ENCODE measurements at places on chromosomes 12 and 14. TPM values are rescaled to one million over a fixed set of nuclear protein-coding genes. Genes with fewer than 3 reads are reported as not detected.

Gene HCAR1
- total RNA-seq: not detected

- H3K4me3 ChIP-seq: no peak overlapping the region
- H3K27ac ChIP-seq: no peak overlapping the region
- H3K36me3 ChIP-seq: no peaks in the 10 kb centered on the region
- no peaks in the 10 kb centered on the region for H3K27me3 ChIP-seq
Measured at GRCh38 chr12:91021076-91021475, 16.3 kb upstream of the EPYC start.

DNA sequence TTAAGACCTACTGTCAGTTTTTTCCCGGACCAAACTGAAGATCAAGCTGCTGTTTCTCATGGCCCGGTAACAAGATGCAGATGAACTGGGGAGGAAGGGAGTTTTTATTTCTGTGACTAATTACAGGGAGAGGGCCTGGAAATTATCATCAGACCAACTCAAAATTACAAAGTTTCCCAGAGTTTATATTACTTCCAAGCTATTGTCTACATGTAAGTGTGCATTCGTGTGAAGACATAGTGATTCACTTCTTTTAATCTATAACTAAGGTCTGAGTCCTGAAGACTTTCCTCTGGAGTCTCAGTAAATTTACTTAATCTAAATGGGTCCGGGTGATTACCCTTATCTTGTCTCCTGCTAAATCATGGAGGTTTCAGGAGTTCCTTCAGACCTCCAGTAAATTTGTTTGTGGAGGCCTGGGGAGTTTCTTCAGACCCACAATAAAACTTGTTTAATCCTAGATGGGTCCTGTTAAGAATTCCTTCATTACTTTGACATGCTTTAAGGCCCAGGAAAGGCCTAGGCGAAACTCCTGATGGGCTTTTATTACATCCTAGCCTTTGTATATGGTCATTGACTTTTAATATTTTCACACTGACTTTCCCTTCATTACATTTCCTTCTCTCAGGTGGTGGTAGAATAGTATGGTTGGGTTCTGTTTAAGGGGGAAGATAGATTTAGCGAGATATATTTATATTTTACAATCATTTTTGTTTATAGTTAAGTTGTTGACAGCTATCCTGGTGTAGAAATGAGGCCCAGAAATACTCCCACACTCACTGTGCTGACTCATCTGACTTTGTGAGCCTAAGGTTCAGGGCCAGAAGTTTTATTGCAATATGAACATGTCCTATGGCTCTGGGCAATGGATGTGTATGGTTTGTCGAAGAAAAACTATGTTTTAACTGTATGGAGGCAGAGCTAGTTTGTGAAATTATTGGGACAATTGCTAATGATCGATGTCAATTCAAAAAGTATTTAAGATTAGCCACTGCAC lies 627.0 kb upstream of the FBXO33 start:
- no peaks in the 10 kb centered on the region for H3K36me3 ChIP-seq
- H3K27me3 ChIP-seq: no peaks in the 10 kb centered on the region
- H3K4me1 ChIP-seq: no peaks in the 10 kb centered on the region
- no peak overlapping the region for H3K4me3 ChIP-seq

GRCh38 chr12:1533602-1534304 lies 60.6 kb downstream of the FBXL14 start:
- peaks cover 4% of the 10 kb centered on the region for H3K27me3 ChIP-seq
- no peaks in the 10 kb centered on the region for H3K4me1 ChIP-seq
- no peak overlapping the region for H3K27ac ChIP-seq
- no peaks in the 10 kb centered on the region for H3K36me3 ChIP-seq
- no peak for DNase-seq
- no peak overlapping the region for H3K4me3 ChIP-seq

DNA sequence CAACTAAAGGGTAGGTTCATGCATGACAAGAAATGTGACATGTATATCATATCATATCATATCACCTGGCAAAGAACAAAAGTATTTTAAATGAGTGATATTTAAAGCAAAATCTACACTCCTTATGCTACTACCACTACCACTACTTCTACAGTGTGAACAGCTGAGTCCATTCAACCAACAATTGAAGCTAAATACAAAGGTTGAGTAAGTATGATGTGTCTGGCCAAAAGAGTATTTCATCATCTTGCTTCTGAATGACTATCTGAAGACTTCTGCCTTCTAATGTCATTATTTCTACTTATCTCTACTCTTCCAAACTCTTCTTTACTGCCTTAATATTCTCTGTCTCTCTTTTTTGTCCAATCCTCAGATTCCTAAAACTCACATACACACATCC lies 292.6 kb upstream of the CAND1 start:
- H3K27me3 ChIP-seq: no peaks in the 10 kb centered on the region
- DNase-seq: no peak
- H3K27ac ChIP-seq: no peak overlapping the region
- H3K4me1 ChIP-seq: no peaks in the 10 kb centered on the region
- H3K4me3 ChIP-seq: no peak overlapping the region
- H3K36me3 ChIP-seq: no peaks in the 10 kb centered on the region

- H3K27me3 ChIP-seq: no peaks in the 10 kb centered on the region
- no peak for DNase-seq
- H3K4me3 ChIP-seq: no peak overlapping the region
- H3K27ac ChIP-seq: no peak overlapping the region
- H3K36me3 ChIP-seq: no peaks in the 10 kb centered on the region
- H3K4me1 ChIP-seq: no peaks in the 10 kb centered on the region
Measured at GRCh38 chr14:73273799-73274198, 36.5 kb downstream of the PAPLN start.

GRCh38 chr14:39368261-39368959 lies 63.8 kb downstream of the FBXO33 start:
- DNase-seq: peak; percentile 33
- no peak overlapping the region for H3K4me3 ChIP-seq
- H3K27ac ChIP-seq: no peak overlapping the region
- H3K27me3 ChIP-seq: no peaks in the 10 kb centered on the region

DNA sequence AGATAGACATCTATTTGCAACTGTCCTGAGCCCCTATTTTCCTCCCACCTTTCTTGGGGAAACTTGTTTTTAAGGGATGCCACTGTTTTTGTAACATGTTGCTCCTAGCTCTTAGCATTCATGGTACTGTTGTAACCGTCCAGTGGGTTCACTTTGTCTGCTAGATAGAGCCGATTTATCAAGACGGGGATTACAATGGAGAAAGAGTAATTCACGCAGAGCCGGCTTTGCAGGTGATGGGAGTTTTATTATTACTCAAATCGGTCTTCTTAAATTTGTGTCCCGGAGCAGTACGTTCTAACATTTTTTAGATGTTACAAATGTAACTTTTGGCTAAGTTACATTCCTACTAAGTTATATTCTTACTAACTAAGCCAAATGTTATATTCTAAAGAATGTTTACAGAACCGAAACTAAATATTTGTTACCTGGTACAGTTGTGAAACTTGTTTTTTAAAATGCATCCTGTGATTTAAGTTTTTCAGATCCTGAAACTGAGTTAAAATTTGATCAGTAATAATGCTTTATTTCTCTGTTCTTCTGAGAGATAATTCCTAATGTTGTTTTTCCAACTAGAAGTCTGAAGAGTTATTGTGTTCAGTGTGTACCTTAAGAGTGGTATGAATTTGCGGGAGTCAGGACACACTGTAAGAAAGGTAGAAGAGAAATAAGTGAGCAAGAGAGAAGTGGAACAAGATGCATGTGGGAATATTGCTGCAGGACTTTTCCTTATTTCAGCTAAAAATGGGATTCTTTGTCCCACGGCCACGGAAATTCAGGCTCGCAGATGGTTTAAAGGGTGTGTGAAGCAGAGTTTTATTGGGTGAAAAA lies 20.6 kb upstream of the CLEC2D start:
- H3K36me3 ChIP-seq: no peaks in the 10 kb centered on the region
- H3K27ac ChIP-seq: peak overlapping the region; percentile 91
- H3K4me1 ChIP-seq: peaks cover 6% of the 10 kb centered on the region
- H3K27me3 ChIP-seq: no peaks in the 10 kb centered on the region
- DNase-seq: no peak

- no peaks in the 10 kb centered on the region for H3K27me3 ChIP-seq
- no peaks in the 10 kb centered on the region for H3K4me1 ChIP-seq
Measured at GRCh38 chr12:53232646-53233461, 845 bp upstream of the RARG start.

- no peaks in the 10 kb centered on the region for H3K27me3 ChIP-seq
- H3K4me1 ChIP-seq: no peaks in the 10 kb centered on the region
- no peak for DNase-seq
- no peak overlapping the region for H3K4me3 ChIP-seq
Measured at GRCh38 chr14:103803661-103804060, 43.7 kb downstream of the PPP1R13B start.

DNA sequence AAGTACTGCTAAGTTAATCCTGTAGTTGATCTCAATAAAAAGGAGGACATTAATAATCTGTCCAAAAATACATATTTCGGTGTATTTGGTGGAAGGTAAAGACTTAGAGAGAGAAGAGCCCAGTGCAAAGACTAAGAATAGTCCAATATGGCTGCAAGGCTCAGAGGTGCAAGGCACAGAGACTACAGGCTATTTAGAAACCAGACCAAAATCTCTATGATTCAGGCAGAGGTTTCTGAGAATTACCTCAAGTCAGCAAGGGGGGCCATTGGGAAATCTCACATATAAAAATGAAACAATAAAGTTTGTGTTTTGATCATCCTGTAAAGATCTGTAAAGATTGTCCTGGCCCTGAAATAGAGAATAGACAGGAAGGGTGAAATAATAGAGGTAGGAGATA lies 1173.0 kb downstream of the VRK1 start:
- H3K4me1 ChIP-seq: no peaks in the 10 kb centered on the region
- DNase-seq: no peak
- no peaks in the 10 kb centered on the region for H3K36me3 ChIP-seq
- H3K27me3 ChIP-seq: no peaks in the 10 kb centered on the region

All from uterus (tissue), 4 donors.